Fibroblast of skin of left biceps (primary cell): ENCODE measurements at places on chromosomes 6 and 20.

- no peak for DNase-seq
Measured at GRCh38 chr6:161744211-161745067, 470.6 kb upstream of the AGPAT4 start.

- DNase-seq, result no peak
Measured at GRCh38 chr6:48087448-48087847, 23.5 kb downstream of the PTCHD4 start.

DNA sequence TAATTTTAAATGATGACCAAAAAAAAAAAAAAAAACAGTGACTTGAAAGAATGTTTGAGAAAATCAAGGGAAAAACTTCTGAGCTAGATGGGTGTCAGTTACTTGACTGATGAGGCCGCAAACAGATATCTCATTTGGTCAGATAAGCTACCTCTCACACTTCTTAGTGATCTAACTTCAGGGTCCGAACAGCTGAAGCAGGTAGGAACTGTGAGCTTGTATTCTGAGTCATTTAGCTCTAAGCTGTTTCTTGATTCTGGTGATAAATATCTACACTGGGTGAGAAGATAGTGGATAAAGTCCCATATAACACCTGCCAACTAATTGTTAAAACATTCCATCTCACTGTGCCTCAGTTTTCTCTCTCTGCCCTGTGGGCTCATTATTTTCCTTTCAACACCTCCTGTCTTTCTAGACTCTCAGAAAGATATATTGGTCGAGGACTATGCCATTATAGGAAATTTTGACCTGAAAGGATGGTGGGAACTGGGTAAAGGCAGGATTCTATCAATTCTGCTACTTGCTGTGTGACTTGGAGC lies 7.7 kb downstream of the KIF3B start:
- no peak for DNase-seq

DNA sequence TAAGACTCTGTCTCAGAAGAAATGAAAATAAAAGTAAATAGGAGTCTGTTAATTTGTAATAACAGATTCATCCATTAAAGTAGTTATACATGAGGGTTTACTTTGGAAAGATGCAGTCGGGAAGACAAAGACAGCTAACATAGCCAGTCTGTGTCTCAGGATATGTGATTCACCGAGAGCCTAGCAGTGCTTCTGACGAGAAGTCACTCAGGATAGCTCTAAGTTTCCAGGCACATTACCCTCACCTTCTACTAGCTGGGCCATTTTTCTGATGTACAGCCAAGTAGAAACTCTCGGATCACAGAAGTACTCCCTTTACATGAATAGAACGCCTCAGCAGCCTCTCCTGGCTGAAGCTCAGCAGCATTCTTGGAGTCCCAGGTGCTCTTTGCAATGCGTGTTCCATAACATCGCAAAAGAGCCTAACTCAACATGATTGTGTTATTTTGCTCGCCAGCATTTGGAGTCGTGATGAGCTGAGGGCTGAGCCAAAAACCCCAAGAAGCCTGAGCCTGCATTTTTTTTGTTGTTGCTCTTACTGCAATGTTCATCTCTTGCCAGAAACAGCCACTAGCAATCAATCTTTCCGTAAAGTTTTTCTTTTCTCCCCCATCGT lies 22.4 kb upstream of the TASP1 start:
- DNase-seq, result no peak

- DNase-seq, result no peak
Measured at GRCh38 chr6:11092668-11093375, 812 bp upstream of the SMIM13 start.
